Amniotic stem cell (primary cell): ENCODE measurements at places on chromosomes 12 and 14.

DNA sequence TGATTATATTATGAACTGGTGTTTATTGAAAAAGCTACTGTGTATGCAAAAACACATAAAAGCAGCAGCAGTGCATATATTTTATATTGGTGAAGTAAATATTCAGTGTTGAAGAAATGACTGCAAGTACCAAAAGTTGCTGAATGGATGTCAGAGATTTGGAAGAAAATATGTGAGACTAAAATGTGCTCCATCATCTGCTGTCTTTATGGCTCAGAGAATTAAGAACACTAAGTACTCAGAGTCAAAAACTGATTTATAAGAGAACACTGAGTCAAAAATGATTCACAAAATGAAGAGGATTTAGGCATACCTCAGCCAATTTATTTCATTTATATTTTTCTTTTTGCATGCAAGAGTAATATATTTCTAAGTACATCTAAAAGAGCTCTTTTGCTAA, 86.3 kb upstream of the PDZRN4 start:
- no peak for DNase-seq

DNA sequence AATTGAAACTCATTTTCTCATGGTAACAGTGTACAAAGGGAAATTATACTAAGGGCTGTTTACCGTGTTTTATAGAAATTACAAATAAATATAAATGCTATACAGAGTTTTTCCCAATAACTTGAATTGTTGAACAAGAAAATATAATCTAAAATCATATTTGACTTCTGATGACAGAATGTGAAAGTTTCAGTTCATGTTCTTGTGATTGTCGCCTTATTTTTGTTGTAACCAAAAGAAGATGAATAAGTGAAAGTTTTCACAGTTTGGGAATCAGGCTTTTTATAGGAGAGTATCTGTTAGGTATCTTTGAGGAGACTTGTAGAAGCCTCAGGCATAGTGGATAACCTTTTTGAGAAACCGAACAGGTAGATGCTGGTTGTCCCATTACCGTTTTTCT, 28.1 kb downstream of the ANO6 start:
- no peak for DNase-seq

DNA sequence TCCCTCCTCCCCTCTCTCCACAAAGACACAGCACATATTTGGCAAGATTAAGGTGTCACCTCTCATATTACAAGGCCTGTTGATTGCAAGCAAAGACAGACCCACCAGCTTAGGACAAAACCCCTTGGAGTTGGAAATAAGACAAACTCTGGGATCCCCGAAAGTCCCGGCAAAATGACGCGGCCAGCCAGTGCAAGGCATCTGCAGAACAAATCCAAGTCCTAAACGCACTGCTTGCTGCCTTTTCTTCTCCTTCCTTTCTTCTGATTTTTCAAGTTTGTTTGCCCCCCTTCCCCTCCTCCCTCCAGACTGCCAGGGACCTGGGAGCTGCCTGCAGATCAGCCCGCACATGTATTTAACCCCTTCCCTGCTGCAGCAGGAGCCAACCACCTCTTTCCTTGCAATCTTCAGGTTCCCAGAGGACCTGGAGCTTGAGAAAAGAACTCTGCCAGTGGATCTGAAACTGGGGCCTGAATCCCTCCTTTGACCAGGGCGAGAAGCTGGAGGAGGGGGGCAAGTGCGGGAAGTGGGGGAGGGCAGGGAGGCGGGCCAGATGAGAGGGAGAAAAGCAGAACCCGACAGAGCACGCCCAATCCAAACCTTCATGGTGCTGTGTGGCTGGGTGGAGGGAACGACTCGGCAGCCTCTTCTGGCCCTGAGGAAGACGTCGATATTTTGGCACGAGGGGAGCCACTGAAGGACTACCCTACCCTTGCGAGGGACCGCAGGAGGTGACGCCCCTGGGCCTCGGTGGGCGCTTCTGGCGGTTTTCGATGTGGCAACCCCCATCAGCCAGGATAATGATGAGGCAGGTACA, 2.0 kb upstream of the NTF3 start:
- DNase-seq = no peak

DNA sequence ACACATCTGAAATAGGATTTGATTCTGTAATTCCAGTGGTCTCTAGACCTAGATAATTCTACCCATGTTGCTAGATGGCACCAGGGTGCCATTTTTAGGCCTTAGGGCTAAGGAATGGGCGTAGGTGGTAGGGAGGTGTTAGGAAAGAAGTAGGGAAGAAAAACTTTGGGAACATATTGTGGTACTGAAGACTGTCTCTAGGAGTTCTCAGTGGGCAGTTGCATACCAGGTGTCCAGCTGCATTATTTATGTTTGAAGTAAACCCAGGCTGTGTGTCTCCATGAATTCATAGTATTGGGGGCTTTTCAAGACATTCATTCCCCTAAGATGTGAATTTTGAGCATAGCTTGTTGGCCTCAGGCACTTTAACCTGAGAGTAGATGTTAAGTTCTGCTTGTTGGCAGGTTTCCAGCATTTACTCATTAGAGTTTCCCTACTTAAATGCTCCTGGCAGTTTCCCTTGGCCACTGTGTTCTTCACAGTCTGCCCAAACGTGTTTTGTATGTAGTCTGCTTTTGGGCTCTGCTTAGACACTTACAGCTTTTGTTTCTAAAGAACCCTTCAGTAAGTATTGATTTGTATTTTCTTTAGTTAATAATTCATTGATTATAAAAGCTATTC, 31.5 kb upstream of the CCT2 start:
- no peak for DNase-seq
